Stimulated activated CD8-positive, alpha-beta memory T cell treated with anti-CD3 and anti-CD28 coated beads, Interleukin-15, amount 100 ng/mL, for 1 hour (primary cell): ENCODE measurements at places on chromosomes 5 and 9.

- DNase-seq, result no peak
These were observed 308.8 kb upstream of the ADAMTS16 start for GRCh38 chr5:4831325-4831724.

DNA sequence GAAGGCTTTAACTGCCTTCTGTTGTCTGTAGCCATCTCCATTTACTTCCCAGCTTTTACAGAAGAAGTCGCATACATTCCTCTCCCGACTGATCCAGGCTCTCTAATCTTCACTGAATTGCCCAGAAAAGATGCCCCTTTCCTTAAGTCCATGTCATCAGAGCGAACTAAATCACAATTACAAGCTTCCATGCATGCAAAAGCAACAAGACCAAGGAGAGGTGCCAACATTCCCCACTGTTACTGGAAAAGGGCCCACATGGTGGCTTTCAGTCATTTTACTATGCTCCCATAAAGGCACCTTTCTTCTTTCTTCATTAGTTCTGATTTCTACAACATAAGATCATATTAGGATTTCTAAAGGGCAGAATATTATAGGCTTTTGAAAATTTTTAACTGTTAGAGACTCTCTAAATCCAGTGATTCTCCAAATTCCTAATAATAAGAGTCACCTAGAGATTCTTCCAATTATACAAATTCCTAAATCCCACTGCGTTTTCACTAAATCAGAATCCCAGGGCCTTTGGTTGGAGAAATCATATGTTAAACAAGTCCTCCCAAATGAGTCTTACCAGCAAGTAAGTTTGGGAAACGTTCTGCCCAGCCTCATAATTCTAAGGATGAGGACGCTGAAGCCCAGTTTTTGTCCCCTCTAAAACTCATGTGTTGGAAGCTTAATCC, 17.0 kb upstream of the ZFR start:
- DNase-seq, result no peak

DNA sequence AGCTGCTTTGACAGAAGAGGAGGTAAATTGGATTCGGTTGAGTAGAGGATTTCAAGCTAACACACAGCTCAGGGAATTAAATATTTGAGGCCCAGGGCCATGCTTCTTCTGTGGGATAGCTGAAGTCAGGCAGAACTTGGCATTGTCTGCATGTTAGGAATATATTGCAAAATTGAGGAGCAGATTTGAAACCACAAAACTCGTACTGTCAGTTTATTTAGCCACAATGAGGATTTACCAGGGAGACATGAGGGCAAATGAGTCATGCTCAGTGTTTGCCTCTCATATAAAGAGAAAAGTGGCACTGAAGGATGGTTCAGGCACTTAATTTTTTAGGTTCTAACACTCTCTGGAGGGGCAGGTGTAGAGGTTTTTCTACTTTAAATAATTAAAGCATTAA, 83.0 kb upstream of the PRLR start:
- DNase-seq, result no peak

DNA sequence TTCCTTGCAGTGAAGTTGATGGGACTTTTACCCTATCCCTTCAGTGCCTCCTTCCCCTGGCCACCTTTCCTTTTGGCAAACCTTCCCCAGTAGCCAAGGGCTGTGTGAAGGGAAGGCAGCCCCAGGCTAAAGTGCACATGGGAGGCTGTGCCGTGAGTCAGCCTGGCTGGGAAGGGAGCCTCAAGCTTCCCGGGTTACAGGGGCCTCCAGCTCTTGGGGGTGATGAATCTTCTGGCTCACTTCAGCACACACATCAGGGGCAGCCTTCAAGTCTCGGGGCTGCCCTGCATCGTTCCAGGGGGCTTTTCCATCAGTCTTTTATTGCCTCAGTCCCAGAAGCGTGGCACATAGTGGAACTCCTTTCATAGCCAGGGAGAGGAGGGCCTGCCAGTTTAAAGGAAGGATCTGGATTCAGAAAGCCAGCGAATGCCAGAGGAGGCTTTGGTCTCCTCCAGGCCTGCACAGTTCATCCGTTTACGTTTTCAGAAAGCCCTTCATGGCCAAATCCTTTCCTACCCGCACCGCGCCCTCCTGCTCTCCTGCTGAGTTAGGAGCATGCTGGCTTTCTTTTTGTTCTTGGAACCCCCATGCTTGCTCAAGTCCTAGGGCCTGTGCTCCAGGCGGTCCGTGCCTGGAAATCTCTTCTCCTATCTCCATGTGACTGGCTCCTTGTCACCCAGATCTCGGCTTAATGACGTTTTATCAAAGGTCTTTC, 134.8 kb upstream of the KLF4 start:
- DNase-seq, result no peak

- DNase-seq, result no peak
These were observed 255.8 kb downstream of the PRDM9 start for GRCh38 chr5:23763170-23763569.

- DNase-seq, result no peak
These were observed 126.1 kb upstream of the PITX1 start for GRCh38 chr5:135160036-135160675.

DNA sequence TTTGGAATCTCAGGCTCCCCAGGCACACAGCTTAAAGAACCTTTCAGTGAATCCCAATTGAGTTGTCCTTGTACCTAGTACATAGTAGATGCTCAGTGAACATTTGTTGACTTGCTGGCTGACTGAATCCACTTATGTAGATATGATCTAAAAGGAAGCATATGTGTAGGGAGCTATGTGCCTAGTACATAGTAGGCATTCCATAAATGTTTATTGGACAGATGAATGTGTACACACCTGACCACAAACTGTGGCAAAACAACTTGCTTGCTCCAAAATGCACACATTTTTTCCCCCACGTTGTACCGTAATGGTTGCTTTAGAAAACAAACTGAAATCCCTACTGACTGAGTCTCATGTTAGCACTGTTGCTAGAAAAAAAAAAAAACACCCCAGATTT, 80.2 kb upstream of the IL12B start:
- DNase-seq, result no peak

DNA sequence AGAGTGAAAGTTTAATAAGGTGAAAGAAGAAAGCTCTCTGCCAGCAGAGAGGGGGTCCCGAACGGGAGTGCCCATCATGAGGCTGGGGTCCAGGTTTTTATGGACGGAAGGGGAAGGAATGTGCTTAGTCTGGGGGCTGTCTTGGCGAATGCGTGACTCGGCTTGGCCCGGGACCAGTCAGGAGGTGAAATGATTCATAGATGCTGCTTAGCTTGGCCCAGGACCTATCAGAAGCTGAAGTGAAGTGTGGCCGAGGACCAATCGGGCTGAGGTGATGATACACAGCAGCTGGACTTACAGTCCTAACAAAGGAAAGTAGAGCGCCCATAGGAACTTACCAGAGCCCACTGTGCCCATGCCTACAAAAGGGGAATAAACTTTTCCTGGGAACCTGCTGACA, 3.9 kb upstream of the FKTN start:
- DNase-seq, result no peak

DNA sequence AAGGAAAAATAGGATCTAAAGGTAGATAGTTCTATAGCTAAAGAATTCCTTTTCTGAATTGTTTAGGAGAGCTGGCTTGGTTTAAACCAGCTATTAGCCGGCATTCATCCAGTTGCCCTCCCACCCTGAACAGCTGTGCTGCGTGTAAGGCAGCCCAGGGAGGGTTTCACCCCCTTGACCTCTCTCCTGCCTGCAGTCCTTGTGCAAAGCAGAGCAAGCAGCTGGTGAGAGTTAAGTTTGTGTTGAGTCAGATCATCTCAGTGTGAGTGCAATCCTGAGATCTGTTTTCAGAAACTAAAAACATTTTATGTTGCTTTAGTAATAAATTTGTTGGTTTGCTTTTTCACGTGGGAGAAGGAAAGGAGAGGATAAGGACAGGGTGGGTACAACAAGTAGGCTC, 13.0 kb downstream of the SLC25A25 start:
- DNase-seq, result no peak

DNA sequence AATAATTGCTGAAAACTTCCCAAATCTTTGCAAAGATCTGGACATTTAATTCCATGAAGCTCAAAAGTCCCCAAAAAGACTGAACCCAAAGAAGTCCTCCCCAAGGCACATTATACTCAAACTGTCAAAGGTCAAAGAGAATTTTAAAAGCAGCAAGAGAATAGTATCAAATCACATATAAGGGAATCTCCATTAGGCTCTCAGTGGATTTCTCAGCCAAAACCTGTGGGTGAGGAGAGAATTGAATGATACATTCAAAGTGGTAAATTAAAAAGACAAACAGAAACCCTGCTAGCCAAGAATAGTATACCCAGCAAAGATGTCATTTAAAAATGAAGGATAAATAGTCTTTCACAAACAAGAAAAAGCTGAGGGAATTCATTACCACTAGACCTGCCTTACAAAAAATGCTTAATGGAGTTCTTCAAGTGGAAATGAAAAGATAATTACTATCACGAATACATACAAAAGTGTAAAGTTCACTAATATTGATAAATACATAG, 134.1 kb downstream of the NDUFS4 start:
- DNase-seq, result no peak

DNA sequence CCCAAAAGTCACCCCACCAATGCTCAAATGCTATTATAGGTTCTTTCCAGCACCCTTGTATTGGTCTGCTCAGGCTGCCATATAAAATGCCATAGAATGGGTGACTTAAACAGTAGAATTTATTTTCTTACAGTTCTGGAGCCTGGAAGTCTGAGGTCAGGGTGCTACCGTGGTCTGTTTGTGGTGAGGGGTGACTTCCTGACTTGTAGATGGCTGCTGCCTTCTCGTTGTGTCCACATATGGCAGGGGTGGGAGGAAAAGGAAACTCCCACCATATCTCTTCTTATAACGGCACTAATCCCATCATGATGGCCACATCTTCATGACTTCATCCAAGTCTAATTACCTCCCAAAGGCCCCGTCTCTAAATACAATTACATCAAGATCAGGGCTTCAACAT, 257.8 kb upstream of the TARS1 start:
- DNase-seq, result no peak

GRCh38 chr5:40171971-40172370, 507.7 kb upstream of the PTGER4 start:
- DNase-seq, result no peak

- DNase-seq, result no peak
These were observed 47.8 kb upstream of the RAPGEF6 start for GRCh38 chr5:131682826-131683225.

DNA sequence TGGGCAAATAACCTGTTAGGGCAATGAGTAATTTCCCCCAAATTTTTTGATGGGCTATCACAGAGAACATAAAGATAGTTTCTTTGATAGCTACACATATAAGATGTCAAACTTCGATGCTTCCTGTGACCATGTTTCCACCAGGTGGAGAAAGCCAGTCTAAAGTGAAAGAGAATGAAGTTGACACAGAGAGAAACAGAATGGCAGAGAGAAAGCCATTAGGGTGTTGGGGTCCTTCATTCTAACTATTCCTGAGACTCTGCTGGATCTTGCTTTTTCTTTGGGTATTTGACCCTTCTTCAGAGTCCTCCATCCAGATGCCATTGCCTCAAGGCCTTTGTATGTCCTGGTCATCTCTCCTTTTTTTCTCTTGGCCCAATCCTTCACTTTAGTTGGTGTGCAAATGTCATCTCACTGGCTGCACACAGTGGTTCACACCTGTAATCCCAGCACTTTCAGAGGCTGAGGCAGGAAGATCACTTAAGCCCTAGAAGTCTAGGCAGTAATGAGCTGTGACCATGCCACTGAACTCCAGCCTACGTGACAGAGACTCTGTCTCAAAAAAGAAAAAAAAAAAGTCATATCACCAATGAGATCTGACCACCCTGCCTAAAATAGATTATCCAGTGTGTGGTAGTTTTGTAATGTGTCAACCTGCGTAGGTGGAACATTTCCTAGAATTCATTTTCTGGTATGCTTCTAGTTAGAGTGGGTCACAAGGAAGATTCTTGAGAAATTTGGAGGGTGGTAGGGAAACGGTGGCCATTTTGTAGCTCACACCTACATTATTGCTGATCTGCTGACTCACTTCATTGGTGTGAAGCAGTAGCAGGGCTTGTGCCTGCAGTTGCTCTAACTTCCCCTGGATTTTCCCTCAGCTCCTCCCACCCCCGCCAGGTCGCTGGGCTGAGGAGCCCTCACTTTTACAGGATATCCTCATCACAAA, 20.8 kb upstream of the KIF2A start:
- no peak for DNase-seq
